ENCODE measurements at places on chromosomes 2 and 18.

- DNase-seq: no peak
Measured at GRCh38 chr2:40361478-40361877, 90.4 kb downstream of the SLC8A1 start.

GRCh38 chr18:13003466-13003896, 12.3 kb downstream of the CEP192 start:
- peak; percentile 33 for DNase-seq

- DNase-seq: no peak
Measured at GRCh38 chr18:1658908-1659566, 754.4 kb downstream of the ADCYAP1 start.

GRCh38 chr2:177398290-177398683, 5.7 kb downstream of the AGPS start:
- DNase-seq: no peak

DNA sequence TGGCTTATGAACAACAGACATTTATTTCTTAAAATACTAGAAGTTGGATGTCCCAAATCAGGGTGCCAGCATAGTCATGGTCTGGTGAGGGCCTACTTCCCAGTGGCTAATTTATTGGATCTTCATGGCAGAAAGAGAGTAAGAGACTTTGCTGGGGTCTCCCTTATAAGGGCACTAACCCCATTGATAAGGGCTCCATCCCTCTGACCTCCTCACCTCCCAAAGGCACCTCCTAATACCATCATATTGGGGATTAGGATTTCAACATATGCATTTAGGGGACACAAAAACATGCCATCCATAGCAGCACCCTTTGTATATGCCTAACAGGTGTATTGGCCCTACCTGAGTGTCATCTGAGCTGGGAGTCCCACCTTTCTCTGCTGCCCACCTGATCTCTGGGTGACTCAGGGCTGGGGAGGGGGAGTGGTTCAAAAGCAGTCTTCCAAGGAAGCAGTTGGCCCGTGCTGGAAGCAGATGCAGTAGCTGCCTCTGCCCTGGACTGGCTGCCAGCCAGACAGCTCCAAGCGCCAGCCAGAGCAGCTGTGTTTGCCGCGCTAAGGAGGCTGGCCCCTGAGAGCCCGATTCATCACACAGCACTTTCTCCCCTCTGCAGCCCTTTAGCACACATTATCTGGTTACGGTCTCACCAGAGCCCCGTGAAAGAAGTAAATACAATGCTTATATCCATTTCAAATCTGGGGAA, 84.6 kb downstream of the SMAD7 start:
- DNase-seq: no peak

GRCh38 chr2:208320686-208321085, 54.6 kb downstream of the PIKFYVE start:
- no peak for DNase-seq

GRCh38 chr2:44358503-44358902, 2.8 kb downstream of the PREPL start:
- DNase-seq: peak; percentile 58

GRCh38 chr18:3689986-3690763, 240.2 kb downstream of the TGIF1 start:
- no peak for DNase-seq

DNA sequence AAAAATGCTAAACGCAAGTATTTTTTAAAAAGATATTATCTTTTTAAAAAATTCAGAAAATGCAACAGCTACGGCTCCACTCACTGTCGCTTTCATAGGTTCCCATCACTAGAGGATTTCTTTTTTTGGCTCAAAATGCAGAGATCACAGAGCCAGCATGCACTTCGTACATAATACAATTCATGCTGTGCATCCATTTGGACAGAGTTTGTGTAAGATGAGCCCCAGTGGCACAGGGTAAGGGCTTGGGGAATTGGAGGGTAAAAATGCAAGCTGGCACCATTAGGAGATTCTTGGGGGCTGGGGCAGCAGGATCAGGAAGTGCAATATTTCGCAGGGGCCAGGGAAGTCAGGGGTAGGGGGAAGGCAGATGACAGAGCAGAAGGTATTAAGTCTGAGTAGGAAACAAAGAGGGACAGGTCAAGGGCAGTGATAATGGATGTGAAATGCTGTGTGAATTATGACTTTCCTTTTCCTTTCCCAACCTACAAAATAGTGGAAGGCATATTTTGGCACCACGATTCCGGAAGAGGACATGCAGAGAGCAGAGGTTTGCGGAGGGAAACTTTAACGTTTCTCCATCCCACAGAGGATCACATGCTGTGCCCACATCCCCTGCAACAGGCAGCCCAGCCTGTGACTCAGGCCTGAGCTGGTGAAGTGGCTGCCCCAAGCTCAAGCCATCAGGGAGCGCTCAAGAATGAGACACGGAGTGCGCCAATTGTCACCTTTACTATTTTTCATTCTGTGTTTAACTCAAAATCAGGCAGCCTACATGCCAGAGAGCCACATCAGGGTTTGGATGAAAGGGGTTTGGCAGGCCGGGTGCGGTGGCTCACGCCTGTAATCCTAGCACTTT, 4.7 kb downstream of the CAPG start:
- DNase-seq: peak; percentile 75

GRCh38 chr2:242056785-242057184, 187.3 kb downstream of the RTP5 start:
- DNase-seq: no peak

- DNase-seq: no peak
Measured at GRCh38 chr2:205014201-205014600, 468.9 kb downstream of the PARD3B start.

DNA sequence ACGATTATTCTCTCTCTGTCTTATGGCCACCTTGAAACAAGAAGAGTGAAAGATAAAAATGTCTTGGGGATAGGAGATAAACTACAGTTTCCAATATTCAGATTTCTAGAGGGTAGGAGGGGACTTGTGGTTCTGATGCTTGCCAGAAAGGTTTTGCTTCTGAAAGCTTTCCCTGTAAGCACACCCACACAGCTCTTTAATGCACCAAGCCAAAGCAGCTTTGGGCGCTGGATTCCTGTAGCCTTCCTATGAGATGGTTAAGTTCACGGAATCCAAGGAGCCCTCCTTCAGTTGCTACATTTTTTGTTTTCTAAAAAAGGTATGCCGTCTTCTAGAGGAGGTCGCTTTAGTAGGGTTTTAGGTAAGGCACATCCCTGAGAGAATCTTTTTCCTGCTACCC, 4.9 kb downstream of the LRRTM1 start:
- DNase-seq: no peak

GRCh38 chr2:134460583-134460998, 206.7 kb downstream of the MGAT5 start:
- DNase-seq: peak; percentile 46

DNA sequence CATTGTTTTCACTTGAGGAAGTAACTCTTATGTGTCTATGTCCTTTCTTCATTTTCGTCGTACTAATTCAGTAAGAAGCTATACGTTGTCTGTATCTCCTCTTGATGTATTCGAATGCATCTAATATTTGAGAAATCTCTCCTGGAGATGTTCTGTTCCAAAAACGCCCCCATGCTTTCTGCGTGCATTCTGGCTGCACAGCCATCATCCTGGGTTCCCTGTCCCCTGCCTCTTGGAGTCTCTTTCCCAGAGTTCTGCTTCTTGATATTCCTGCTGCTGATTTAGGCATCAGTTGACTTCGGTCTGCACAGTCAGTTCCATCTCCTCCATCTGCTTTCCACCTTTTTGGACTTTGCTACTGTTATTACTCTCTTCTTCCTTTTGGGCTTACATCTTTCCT, 13.5 kb downstream of the PNO1 start:
- DNase-seq: no peak

- peak; percentile 37 for DNase-seq
Measured at GRCh38 chr2:118013221-118013723, 598 bp downstream of the CCDC93 start.

GRCh38 chr2:33786881-33787280, 187.8 kb upstream of the FAM98A start:
- no peak for DNase-seq

DNA sequence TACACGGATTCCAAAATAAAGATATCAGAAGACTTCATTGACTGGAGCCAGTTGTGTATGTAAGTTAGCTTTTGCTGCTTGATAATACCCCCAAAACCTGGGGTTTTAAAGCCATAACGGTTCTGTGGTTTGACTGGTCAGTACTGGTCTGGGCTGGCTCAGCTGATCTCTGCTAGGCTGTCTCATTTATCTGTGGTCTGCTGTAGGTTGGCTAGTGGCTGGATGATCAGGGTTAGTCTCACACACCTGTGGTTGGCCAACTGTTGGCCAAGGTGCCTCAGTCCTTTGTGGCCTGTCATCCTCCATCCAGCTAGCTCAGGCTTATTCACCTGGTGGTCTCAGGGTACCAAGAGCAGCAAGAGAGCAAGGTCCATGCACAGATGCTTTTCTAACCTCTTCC, 183.2 kb downstream of the KLHL29 start:
- no peak for DNase-seq

- no peak for DNase-seq
Measured at GRCh38 chr2:12964904-12965539, 248.3 kb downstream of the TRIB2 start.

DNA sequence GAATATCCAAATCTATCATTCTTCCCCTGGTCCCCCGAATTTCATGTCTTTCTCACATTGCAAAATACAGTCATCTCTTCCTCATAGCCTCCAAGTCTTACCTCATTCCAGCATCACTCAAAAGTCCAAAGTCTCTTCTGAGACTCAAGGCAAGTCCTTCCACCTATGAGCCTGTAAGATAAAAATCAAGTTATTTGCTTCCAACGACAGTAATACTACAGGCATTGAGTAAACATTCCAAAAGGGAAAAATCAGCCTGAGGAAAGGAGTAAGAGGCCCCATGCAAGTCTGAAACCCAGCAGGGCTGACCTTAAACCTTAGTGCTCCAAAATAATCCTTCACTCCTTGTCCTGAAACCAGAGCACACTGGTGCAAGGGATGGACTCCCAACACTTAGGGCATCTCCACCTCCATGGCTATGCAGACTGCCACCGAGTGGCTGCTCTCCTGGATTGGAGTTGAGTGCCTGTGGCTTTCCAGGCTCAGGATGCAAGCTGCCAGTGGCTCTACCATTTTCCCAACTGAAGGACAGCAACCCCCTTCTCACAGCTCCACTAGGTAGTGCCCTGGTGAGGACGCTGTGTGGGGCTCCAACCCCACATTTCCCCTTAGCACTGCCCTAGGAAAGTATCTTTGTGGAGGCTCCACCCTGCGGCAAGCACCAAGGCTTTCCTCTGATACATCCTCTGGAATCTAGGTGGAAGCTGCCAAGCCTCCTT, 16.3 kb downstream of the DTNA start:
- no peak for DNase-seq

- DNase-seq: no peak
Measured at GRCh38 chr2:237594514-237594871, 4.0 kb upstream of the RAB17 start.

- DNase-seq: peak; percentile 22
Measured at GRCh38 chr2:112483042-112483473, 1.1 kb downstream of the TTL start.

DNA sequence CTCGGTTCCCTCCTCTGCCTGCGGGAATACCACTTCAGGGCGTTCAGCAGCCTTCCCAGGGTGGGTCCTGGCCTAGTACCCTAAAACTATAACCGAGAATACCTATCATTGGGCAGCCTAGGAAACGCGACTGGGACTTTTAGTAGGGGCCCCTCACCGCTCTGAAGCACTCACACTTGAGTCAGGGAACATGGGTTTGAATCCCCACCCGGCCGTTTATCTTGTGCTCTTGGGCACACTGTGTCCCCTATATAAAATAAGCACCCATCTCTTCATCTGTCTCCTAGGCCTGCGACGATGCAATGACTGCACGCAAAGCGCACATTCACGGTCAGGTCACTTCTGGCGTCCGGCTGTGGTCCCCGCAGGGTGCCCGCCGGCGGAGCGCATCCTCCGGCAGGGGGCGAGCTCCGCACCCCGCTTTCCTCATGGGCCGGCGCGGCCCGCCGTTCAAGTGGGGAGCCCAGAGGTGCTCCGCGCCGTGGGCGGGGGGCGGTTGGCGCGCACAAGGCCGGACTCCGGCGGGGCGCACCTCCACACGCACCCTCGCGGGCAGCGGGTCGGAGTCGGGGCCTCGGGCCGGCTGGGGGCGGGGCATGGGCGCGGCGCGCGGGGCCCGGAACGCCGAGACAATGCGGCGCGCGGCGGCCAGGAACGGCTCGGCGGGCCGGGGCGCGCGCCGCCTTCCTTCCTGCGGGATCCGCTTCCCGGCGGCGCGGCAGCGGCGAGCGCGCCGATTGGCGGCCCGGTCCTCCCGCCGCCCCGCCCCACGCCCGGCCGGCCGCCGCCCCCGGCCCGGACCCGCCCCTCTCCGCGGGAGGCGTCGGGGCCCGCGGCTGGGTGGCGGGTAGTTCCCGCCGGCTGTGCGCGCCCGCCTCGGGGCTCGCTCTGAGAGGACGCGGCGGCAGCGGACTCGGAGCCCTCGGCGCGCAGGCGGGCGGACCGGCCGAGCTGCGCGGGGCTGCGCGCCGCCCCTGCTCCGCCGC, at the start of gene ASAP2:
ASAP2 (plus strand) TSS at position 850 of the 986 bp plus-strand sequence. CDS start 293 bp downstream, outside the sequence.
- peak; percentile 57 for DNase-seq

GRCh38 chr18:34710458-34710914, 388 bp downstream of the DTNA start:
- no peak for DNase-seq

DNA sequence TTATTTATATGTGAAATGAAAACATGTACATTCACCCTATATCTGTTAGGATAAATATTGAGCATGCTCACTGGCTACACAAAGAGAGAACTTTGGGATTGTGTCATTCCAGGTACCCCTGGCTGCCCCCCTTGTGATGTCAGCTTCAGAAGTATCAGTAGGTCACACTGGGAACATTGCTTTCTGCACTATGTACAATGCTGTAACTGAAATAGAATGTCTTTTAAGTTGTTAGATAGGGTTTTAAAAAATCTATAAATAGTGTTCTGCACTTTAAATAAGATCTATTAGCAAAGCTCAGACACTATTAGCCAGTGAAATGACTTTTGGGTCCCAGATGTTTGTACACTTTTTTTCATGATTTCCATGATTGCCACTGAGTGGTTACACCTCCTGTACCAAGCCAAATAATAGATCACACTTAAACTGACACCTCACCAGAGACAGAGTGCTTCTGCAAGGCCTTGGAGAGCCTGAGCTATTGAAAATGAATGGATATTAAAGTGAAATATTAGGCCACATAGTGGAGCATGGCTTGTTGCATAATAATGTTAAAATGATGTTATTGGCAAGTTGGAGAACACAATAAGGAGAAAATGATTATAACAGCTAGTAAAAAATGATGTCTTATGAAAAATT, 297.0 kb upstream of the NXPH2 start:
- no peak for DNase-seq

- DNase-seq: no peak
Measured at GRCh38 chr2:70214953-70215549, 24.2 kb upstream of the C2orf42 start.

- DNase-seq: no peak
Measured at GRCh38 chr2:11990576-11990975, 244.1 kb downstream of the LPIN1 start.

DNA sequence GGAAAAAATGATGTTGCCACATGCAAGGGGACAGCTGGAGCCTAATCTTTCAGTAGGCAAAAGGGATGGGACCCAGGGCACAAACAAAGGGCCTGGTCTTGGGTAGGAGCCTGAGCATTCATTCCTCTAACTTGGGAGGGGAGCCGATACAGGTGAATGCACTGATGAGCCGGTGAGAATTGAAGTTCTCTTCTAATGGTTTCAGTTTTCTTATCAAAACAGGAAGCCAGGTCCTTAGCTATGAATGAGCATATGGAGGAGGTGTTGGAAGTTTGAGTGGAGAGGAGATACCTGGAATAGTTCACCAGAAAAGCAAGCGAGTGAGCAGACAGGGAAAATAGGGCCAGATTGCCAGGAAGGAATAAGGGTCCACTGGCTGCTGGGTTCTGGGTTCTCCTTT, 10.1 kb downstream of the DPP4 start:
- no peak for DNase-seq

Data from activated CD4-positive, alpha-beta T cell treated with anti-CD3 and anti-CD28 coated beads for 48 hours (primary cell).